ENCODE measurements at places on chromosomes 2 and 18.

DNA sequence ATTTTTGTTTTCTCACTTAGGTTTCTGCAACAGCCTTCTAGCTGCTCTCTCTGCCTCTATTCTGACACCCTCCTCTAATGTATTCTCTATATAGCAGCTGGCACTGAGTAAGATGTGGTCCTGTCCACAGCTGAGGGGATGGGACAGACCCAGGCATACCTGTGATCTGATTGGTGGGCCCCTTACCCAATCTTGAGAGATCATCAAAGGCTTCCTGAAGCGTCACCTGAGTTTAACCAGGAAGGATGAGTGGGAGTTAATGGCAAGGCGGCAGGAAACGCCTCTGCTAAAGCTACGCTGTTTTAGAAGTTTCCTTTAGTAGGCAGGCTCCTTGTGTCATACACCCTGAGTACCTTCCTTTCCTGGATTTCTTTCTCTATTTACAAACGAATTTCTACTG, 5.7 kb upstream of the TET3 start:
- no peak for DNase-seq

DNA sequence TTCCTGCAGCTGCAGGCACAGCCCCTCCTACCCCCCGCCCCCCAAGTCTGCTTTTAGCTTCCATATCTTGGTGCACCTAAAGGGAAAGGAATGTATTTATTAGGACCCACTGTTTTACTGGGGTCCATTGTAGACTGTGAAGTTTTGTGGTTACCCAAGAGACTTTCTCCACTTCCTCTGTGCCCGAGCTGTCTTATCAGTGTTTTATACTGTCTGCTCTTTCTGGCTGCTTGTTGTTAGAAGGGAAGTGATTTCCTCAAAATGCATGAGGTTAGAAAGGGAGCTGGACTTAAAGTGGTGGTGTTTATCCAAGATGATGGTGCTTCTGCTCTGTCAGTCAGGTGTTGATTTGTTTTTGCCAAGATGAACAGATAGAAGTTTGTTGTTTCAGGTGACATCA, 85.0 kb downstream of the PTH2R start:
- DNase-seq: no peak

- no peak for DNase-seq
These were observed 196.1 kb downstream of the CPS1 start for GRCh38 chr2:210752532-210752931.

- DNase-seq: no peak
These were observed 38.5 kb downstream of the TSHZ1 start for GRCh38 chr18:75249175-75249518.

- DNase-seq: no peak
These were observed 5.8 kb downstream of the DPYSL5 start for GRCh38 chr2:26853751-26854150.

DNA sequence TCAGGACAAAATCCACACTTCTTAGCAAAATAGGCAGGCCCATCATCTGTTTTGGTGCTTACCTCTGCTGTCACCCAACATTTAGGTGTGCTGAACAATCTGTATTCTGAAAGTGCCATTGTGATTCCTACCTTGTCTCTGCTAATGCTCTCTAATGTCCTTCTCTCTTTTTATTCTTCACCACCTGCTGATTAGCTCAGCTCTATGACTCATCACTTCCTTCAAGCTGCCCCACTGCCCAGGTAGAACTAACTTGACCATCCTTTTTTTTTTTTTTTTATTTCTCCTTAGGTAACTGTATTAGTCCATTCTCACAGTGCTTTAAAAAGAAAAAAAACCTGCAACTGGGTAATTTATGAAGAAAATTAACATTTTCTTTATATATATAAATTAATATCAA, 478.7 kb upstream of the POU3F3 start:
- no peak for DNase-seq

GRCh38 chr2:71674158-71674851, 220.9 kb downstream of the DYSF start:
- DNase-seq: no peak

DNA sequence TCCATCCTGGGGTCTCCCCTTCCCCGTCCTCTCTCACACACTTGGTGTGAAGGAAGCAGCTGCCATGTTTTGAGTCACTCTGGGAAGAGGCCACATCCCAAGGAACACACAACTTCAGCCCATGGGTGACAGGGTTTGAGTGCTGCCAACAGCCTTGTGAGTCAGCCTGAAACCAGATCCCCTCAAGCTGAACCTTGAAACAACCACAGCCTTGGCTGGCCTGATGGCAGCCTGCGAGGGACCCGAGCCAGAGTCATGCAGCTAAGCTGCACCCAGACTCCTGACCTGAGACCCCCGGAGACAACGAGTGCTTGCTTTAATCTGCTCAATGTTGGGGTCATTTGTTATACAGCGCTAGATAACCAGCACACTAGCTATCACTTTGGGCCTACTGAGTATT, 19.3 kb upstream of the MC2R start:
- DNase-seq: no peak

- DNase-seq: no peak
These were observed 73.4 kb downstream of the RPRM start for GRCh38 chr2:153405196-153405595.

- no peak for DNase-seq
These were observed 129.5 kb downstream of the RHBDD1 start for GRCh38 chr2:226965376-226965775.

GRCh38 chr2:18855027-18855426, 265.7 kb upstream of the NT5C1B start:
- DNase-seq: peak; percentile 12

GRCh38 chr2:187964746-187965145, 326.9 kb upstream of the GULP1 start:
- DNase-seq: peak; percentile 52

- no peak for DNase-seq
These were observed 39.9 kb downstream of the ZNF516 start for GRCh38 chr18:76455003-76455676.

- DNase-seq: no peak
These were observed 1.3 kb downstream of the EML6 start for GRCh38 chr2:54724560-54725342.

GRCh38 chr2:145753966-145754365, 1234.0 kb upstream of the ZEB2 start:
- no peak for DNase-seq

DNA sequence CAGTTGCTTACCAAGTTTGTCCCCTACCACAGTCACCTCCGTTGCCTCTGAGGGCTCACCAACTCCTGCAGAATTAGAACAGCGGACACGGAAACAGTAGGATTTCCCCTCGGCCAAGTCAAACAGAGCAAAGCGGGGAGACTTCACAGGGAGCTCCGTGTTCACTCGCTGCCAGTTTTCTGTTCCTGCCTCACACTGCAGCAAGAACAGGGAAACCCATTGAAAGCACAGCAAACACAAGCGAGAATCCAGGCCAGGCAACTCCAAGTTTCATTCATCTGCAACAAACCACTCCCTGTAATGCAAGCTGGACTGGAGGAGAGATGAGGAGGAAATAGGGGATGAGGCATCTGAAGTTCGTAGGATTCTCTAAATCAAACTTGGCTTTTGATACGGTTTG, 84.2 kb downstream of the MYOM1 start:
- no peak for DNase-seq

DNA sequence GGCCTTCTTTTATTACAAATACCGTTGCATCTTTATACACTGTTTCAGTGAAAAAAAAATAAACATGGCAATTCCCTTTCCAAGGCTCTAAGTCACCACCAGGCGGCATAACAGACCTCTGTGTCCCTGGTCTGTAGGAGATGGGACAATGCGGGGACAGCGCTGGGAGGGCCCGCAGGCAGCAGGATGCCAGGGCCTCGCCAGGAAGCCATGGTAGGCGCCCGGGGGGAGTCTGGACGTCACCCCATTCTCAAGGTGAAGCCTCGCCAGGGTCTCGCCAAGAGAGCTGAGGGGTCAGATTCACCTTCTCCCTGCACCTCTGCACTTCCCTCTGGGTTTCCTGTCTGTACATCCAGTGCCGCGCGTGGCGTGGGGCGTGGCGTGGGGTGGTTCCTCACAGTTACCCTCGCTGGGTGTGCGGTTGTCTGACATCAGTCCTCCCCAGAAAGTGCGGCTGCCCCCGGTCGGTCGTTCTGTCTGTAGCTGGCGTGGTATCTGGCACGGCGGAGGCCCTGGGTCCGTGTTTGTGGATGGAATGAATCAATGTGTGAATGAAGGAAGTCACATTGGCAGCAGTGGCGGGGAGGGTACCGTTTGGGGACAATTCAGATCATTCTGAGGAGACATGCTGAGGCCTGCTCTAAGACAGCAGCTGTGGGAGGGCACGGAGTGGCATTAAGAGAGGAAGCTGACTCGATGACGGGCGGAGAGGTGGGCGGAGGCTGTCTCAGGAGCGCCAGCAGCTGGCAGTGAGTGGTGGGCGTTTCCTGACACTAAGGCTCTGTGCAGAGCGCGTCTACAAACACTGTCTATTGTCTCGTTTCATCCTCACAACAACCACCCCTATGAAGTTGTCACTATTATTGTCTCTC, 46.0 kb downstream of the LRRFIP1 start:
- DNase-seq: peak; percentile 79

DNA sequence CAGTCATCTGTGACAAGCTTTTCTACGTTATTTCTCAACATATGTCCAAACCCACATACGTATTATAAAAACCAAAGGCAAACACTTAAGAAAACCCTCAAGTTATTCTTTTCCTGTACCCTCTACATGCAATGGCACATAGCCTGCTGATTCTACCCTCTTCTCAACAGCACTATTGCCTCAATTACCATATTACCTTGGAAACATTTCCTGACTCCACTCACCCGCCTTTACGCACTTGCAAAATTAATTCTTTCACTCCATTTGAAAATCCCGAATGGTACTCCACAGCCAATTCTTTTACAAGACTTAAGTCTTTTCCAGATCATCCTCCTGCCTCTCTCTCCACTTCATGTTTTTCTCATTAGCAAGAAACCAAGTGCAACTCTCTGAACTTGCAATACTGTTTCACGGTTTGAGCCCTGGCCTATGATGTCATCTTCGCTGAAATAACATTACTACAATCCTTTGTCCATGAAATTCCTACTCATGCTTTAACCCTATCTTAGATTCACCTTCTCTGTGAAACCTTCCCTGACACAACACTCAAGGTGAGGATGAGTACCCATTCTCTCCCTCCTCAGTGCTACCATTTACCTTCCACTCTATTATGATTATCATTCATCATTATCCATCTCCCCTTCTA, 29.0 kb downstream of the SESTD1 start:
- DNase-seq: no peak

GRCh38 chr2:9336241-9336575, 87.1 kb downstream of the ITGB1BP1 start:
- no peak for DNase-seq

GRCh38 chr2:68870215-68870614, 982 bp downstream of the BMP10 start:
- DNase-seq: peak; percentile 34

- no peak for DNase-seq
These were observed 94.4 kb downstream of the SPTBN1 start for GRCh38 chr2:54550547-54550946.

GRCh38 chr2:160912276-160912675, 248.0 kb upstream of the TANK start:
- no peak for DNase-seq

- DNase-seq: no peak
These were observed 618.0 kb downstream of the NYAP2 start for GRCh38 chr2:226017537-226017936.

DNA sequence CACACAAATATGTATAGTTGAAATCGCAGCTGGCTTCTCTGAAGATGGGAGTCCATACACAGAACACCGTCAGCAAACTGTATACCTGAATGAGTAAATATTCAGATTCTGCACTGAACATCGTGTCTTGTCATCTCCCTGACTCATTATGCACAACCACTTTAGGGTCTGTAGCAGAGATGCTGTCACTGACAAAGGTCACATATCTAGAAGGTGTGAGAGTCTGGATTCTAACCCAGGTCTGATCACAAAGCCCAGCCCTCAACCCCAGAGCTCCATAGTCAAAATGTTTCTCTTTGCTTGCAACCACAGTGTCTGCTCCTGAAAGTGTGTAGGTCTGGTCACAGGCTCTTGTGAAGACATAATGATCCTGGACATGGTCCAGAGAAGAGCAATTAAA, 78.3 kb upstream of the PAX8 start:
- no peak for DNase-seq

DNA sequence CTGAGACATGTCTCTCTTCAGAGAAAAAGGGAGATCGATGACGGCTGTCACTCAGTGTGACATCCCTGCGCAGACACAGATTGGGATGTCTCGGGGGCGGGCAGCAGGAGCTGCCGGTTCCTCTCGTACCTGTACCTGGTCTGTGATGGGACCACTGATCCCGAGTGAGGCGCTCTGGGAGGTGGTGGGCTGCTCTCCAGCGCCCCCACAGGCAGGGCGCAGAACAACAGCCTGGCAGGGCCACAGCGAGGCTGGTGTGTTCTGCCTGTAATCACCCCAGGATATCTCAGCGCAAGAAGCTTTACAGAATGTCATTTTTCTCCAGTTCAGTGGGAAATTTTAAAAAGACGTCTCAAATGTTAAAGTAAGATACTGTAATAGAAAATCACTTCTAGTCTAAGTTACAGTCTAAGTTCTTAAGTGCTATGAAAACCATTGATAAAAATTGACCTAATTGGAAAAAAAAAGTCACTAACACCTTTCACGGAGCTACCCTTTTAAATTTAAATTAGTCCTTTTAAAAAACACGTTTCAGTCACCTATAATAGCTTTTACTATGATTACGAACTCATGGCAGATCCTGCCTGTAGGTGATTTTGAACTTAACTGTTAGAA, 189.8 kb downstream of the SNTG2 start:
- no peak for DNase-seq
